ENCODE measurements at places on chromosomes 1 and 21.
A peak's percentile ranks its signal among the peaks of the same experiment; 100 is the strongest.

- no peak for DNase-seq
These were observed 37.3 kb upstream of the ZNF644 start for GRCh38 chr1:91059157-91059556.

GRCh38 chr1:235864931-235865525 is 1.7 kb downstream of the LYST start:
- DNase-seq, result no peak

- DNase-seq, result no peak
These were observed 69.8 kb downstream of the PBX1 start for GRCh38 chr1:164628772-164629171.

GRCh38 chr1:205518661-205519540 is 14.4 kb downstream of the CDK18 start:
- DNase-seq, result no peak

- no peak for DNase-seq
These were observed 16.6 kb downstream of the IFI6 start for GRCh38 chr1:27655151-27655937.

DNA sequence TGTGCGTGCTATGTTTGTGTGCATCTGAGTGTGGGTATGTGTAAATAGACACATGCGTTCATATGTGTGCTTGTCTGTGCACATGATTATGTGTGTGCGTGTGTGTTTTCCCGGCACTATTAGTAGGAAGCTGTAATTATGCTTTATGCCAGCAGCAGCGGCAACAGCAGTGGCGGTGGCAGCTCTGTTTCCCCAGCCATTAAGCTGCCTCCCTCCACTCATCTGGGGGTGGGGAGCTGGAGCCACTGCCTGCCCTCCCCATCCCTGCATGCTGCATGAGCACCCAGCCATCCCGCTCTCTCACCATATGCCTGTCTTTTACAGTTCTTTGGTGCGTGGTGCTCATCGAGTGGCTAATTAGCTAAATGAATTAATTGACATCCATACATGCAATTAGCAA is 30.5 kb upstream of the ACOT11 start:
- no peak for DNase-seq

GRCh38 chr1:66505671-66506392 is 28.1 kb upstream of the SGIP1 start:
- peak; percentile 60 for DNase-seq

DNA sequence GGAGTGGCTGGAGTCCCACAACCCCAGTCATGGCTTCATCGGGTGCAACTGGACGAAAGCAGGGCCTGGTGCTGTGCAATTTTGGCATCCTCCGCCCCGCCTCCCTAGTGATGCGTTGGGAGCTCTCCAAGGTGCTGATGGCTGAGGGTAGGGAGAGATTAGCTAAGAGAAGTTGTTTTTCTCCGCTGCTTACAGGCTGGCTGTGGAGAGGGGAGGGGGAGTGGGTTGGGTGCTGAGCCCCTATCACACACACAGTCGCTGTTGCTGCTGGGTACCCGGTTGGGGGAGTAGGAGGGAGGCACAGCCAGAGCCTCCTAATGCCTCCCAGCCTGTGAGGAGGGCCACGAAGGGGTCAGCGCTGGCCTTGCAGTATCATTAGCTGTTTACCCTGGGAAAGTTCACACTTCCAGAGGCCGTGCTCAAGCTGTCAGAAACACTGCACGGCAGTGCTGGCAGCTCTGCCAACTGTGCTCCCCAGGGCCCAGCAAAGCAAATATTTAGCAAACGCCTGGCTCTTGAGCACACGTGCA is 110.0 kb downstream of the GRIK3 start:
- DNase-seq, result no peak

DNA sequence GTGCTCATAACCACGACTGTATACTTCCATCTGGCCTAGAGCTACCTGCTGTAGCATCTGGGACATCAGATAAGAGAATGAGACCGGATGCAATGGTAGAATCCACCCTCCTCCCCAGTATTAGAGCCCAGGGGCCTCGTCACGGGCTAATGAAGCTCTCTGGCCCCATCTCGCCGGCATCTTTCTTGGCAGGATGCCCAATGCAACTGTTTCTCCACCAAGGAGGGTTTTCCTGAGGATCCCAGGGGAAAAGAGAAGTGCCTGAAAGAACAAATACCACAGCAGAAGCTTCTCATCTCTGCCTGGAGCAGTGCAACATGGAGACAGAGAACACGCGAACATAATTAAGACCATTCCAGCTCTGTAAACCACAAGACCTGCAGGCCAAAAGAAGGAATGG is 80.0 kb downstream of the VWA5B1 start:
- DNase-seq, result no peak

- DNase-seq, result peak; percentile 27
These were observed 111.2 kb downstream of the IFI44 start for GRCh38 chr1:78760858-78761257.

DNA sequence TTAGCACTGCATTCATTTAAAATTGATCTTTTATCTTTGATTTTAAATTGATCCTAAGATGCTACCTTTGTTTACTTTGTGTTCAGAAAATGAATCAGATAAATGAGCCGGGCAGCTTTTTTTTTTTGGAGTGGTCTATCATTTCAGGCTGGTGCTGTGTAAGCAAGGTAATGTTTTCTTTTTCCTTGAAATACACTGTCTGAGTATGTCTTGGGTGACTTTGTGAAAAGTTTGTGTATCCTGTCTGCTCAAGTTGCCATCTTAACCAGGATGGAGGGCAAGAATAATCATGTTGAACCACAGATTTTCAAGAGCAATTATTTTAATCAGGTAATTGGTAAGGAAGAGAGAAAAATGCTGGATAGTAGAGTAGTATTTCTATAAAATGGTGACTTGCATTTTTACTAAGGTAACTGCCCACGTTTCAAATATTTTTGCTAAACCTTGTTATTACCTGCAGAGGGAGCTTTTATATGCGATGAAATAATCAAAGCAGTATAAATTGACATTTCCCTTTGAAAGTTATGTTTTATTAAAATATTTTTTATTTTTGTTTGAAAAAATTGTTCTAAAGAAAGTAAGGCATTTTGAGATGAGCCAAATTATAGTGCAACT is 11.1 kb downstream of the ADGRL2 start:
- DNase-seq, result no peak

GRCh38 chr21:46229923-46230260 is 1.3 kb upstream of the LSS start:
- no peak for DNase-seq

- DNase-seq, result no peak
These were observed 3.5 kb upstream of the S100A8 start for GRCh38 chr1:153394391-153394790.

GRCh38 chr1:109251277-109252166 is 2.2 kb downstream of the CELSR2 start:
- no peak for DNase-seq

DNA sequence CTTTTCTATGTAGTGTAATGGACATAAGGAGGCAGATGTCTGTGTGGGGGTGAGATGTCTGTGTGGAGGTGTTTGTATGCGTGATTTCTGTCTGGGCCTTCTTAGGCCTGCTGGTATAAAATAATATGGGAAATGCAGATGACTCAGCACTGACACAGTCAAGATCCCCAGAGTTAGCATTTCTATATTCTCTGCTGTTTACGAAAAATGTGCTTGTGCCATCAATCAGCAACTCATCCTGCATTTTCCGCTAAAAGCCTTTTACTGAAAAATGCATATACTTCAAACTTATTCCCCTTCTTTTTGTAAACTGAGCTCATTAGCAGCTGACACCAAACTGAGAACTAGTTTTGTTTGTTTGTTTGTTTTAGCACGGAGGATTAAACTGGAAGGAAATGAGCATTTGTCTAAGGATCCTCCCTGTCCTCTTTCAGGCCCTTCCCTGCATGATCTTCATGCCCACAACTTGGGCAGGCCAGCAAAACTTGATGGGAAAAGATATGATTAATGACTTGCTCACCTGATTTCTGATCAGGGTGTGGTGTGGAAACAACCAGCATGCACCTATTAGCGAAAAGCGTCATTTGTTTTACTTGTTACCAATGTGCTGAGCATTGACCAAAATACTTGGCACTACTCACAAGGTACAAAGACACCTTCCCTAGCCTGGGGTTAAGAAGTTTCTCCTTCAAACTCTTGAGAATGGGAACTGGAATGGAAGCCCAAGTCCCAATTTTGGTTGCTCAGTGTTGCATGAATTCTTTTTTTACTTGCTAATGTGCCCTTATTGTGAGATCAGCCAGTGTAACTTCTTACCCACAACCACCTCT is 77.4 kb downstream of the NDUFS5 start:
- peak; percentile 79 for DNase-seq

DNA sequence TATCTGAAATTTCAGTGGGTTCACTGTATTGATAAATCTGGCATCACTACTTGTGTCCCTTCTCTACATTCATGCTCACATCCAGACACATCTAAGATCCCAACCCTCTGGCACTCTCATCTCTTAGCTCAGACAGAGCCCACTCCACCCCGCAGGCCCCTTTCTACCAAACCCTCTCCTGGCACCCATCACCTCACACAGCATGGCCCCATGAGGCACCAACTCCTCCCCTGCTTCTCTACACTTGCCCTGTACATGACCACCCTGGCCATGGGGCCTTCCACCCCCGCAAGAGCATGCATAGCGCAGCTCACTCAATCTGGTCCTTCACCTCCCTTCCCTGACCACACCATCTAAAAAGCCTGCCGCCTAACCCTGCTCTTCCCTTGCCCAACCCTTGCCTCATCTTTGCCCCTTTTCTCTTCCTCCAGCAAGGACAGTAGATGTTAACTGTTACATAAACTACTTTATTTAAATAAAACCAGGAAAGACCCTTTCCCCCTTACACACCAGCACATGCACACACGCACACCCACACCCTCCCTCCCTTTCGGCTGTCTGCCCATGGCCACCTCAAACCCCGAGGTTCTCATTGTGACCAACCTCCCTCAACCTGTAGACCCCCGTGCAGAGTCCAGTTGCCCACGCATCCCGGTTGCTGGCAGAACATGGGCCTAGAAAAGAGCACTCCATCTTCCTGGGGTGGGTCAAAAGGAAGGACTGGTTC is 15.6 kb downstream of the SH3BP5L start:
- no peak for DNase-seq

GRCh38 chr21:14691914-14692313 is 145.8 kb upstream of the SAMSN1 start:
- no peak for DNase-seq

- DNase-seq, result no peak
These were observed 4.3 kb downstream of the RNF19B start for GRCh38 chr1:32960342-32960741.

DNA sequence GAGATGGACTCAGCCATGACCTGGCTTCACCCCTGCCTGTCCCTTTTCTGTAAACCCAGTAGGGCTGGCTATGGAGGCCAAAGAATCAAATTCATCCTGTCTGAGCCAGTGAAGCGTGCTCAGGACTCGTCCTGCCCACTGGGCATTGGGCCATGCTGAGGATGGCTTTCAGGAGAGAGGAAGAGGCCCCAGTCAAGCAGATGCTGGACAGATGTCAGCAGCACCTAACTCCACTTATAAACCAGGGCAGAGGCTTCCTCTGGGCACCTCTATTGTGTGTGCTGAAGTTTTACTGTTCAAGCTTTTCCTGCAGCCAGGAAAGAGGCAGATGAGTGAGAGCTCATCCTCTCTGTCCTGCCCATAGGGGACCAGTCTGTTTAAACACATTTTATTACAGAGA is 97.4 kb upstream of the GCLM start:
- DNase-seq, result no peak

GRCh38 chr1:109241841-109242345 is 7.4 kb upstream of the CELSR2 start:
- DNase-seq, result no peak

GRCh38 chr1:234619071-234619480 is 9.1 kb upstream of the IRF2BP2 start:
- DNase-seq, result no peak

GRCh38 chr1:24283326-24284155 is 35.6 kb upstream of the GRHL3 start:
- peak; percentile 91 for DNase-seq

- DNase-seq, result no peak
These were observed 563 bp upstream of the TAS1R3 start for GRCh38 chr1:1330366-1331067.

Measured in HT1080 (cell line).